Left ventricle myocardium inferior (tissue), 1 donor: ENCODE measurements at places on chromosomes 13 and 19.

- DNase-seq, result no peak
These were observed 109.5 kb downstream of the TBC1D4 start for GRCh38 chr13:75372517-75372916.

DNA sequence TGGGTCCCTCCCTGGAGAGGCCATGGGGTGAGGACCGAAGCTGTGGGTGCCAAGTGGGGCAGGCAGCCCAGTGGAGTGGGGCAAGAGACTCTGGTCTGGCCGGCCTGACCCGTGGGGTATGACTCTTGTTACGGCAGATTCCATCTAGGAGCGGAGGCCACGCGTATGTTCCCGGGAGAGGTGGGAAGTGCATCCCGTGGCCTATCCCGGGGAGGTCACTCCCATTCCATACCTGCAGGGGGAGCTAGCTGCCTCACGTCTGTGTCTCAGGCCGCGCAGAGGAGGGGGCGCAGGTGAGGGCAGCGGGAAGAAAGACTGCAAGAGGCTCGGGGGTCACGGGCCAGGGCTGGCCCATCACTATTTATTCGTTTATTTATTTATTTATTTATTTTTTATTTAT lies 4.9 kb downstream of the CSNK1G2 start:
- DNase-seq, result no peak

DNA sequence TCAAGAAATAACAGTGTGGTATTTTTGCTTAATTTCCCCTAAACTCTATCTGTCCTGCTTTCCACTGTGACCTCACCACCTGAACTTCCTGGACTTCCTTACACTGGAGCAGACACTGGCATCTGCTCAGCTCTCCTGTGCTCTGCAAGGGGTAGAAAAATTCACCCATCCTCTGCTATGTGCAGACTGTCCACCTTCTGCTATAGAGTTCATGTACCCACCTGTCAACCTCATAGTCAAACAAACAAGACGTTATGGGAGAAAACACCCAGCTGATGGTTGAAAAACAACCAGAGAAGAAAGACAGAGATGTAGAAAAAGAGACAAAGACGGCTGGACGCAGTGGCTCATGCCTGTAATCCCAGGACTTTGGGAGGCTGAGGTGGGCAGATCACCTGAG lies 12.2 kb downstream of the LAIR1 start:
- DNase-seq, result no peak

DNA sequence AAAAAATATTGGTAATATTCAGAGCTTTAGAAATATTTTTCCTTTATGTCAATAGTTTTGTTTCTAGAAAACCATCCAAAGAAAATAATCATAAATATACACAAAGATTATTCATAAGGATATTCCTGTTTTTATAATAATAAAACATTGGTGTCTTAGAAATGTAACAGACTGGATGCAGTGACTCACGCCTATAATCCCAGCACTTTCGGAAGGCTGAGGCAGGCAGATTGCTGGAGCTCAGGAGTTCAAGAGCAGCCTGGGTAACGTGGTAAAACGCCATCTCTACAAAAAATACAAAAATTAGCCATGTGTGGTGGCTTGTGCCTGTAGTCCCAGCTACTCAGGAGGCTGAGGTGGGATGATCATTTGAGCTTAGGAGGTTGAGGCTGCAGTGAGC lies 106.8 kb downstream of the DHRS12 start:
- DNase-seq, result no peak

DNA sequence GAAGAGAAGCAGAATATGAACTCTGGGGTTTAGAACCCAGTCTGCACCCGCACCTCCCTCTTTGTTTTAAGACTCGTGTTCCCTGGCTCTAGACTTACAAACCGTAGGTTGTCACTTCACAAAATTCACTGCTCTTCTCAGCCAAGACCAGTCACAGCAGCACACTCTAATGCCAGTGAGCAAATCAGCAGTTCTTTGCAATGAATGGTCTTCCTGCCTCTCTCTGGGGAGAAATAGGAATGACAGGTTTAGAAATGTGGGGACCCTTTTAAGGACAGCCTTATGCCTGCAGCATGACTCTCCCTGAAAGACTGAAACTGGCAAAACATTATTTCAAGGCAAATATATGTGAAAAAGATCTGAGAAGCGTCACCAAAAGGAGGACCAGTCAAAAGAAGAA lies 156.9 kb downstream of the KCTD15 start:
- no peak for DNase-seq

GRCh38 chr19:10189616-10190015 lies 5.1 kb downstream of the DNMT1 start:
- DNase-seq, result no peak

- no peak for DNase-seq
These were observed 182.4 kb downstream of the NUFIP1 start for GRCh38 chr13:44806826-44807225.

DNA sequence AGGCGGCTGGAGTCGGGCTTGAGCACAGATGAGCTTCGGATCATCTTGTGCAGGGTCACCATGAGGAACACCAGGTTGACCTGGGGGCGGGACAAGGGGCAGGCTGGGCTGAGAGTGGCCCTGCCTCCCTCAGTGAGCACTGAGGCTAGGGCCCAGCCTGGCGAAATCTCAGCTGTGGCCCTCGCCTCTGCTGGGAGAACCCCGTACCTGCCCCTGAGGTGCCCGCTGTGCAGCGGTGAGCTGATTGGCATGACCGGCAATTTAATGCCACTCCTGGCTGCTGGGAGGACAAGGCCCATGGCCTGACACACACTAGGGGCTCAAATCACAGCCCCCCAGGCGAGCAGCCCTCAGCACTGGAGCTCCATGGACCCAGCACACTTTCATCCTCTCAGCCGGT lies 19.7 kb upstream of the ASF1B start:
- no peak for DNase-seq

DNA sequence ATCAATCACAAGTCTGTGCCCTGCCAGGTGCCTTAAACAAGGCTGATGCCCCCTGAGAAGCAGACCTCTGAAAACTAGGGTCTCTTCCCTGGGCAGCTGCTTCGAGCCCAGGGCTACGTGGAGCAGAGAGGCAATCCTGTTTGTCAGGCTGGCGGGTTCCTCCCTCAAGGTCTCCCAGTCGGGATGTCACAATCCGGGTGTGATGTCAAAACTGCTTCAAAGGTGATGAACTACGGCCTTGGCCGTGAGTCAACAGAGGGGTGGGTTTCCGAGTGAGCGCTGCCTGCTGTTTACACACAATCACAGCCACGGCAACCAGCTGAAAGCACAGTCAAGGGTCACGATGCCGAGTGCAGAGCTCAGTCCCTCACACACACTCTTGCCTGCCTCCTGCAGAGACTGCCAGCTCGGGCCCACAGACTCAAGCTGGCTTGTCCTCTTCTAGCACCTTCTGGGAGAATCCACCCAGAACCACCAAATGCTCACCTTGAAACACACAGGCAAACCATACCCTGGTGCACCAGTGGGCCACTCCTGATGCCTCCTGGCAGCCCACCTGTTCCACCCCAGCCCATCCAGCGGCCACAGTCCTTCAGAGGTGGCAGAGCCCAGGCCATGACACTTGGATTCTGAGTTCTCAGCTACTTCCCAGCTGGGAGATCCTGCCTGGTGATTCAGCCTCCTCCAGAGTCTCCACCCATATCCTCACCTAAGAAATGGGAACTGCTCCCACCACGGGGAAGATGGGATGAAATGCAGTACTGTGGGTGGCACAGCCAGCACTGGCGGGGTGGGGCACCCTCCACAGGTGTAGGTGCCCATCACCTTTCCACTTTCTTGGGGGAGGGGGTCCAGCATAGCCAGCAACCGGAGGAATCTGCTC lies 6.8 kb downstream of the ELL start:
- DNase-seq, result peak; percentile 51

DNA sequence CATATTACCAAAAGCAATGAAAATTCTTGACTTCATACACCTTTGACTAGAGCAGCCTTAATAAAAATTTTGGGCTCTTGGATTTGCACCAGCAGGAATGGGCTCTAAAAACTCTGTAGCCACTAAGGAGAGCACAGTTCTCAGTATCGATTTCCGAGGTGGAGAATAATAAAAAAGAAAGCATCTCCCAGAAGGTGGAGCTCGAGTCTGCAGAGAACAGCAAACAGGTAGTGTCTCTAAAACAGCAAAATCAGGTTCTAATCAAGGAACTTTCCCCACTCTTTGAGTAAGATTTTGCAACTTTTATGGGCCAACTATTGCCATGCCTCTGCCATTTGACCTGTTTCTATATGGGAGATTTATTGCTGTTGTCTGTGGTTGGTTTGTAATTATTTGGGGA lies 258.7 kb upstream of the GPC6 start:
- no peak for DNase-seq

DNA sequence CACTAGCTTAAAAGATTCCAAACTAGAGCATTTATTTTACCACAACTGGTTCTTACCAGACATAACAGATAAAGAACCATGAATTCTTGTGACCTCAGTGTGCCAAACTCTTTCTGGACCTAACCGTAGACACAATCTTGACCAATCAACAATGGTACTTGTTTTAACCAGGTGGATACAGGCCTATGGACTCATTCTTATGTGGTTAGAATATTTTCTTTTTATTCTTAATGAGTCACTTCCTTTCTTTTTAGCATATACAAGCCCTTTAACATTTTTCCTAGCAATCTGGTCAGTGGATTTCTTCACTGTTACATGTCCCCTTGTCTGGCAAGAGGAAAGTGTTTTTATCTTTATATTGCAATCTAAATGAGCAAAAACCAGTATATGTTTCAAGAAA lies 792.1 kb upstream of the SPRY2 start:
- no peak for DNase-seq

DNA sequence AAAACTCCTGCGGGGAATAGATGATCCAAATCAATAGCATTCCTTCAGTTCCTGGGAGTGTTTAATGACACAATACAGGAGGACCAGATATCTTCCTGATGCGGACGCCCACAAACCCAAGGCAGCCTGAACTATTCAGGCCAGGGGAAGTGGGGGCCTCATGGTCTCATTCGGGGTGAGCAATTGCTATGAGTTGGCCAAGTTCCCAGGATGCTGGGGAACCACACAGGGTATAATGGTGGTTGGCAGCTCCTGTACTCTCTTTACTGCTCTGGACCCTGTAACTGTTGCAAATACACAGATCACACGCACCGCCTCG lies 401.2 kb downstream of the IRS2 start:
- no peak for DNase-seq

DNA sequence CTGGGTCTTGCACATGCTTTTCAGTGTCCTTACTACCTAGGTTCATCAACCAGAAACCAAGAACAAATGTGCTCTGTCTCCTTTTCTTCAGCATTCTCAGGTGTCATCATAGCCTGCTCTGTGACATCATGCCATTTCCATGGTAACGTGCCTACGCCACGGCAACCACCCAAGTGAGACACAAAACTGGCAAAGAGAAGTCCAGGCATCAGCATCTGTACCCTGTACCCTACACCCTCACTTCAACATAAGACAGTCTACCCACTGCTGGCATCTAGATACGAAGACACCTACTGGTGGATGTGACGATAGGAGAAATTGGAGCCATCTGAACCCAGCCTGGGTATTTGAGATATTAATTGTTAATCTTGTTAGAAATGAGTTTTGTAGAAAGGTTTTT lies 13.3 kb downstream of the ZC3H4 start:
- DNase-seq, result no peak

DNA sequence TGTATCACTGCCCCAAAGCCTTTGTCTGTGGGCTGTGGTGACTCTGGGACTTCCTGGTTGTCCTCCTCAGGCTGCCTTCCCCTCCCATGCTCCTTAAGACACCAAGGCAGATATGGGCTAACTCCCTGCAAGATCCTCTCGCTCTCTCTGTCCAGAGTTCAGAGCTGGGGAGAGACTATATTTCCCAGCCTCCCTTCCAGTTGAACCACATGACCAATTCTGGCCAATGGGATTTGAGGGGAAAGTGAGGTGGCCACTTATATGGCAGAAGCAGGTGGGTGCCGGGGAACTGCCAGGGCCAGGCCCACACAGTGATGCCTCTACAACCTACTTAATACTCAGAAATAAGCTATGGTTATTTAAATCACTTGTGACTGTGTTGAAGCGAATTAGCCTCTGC lies 16.2 kb upstream of the ANGPTL8 start:
- DNase-seq, result no peak

DNA sequence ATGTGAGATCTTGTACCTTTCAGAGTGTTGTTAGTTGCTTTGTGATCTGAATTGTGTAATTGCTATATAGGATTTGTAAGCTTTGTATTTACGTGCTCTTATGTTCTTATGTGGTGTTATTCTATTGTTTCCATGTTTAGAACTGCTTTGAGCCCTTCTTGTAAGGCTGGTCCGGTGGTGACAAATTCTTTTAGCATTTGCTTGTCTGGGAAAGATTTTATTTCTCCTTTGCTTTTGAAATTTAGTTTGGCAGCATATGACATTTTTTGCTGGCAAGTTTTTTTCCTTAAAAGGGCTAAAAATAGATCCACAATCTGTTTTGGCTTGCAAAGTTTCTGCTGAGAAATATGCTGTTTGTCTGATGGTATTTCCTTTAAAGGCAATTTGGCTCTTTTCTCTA lies 1089.2 kb upstream of the PCDH9 start:
- DNase-seq, result no peak
